Effector memory CD4-positive, alpha-beta T cell (primary cell): ENCODE measurements at places on chromosomes 2 and 18.

GRCh38 chr2:233062451-233062850 is 2.3 kb downstream of the INPP5D start:
- DNase-seq, result no peak

GRCh38 chr2:71100195-71100964 is 29.6 kb downstream of the MCEE start:
- peak; percentile 15 for DNase-seq

DNA sequence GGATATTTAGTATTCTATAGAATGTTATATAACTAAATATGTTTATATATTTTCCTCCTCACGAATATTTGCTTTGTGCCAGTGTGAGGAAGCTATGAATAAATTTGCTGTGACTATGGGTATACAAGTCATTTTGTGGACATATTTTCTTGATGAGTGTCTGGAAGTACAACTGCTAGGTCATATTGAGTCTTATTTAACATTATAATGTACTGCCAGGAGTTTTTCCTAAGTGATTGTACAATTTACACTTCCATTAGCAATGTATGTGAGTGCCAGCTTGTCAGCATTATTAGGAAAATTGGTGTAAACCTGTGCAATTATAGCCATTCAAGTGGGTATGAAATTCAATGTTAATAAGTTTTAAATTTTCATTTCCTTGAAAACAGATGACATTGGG is 1328.9 kb upstream of the TMEFF2 start:
- DNase-seq, result no peak

DNA sequence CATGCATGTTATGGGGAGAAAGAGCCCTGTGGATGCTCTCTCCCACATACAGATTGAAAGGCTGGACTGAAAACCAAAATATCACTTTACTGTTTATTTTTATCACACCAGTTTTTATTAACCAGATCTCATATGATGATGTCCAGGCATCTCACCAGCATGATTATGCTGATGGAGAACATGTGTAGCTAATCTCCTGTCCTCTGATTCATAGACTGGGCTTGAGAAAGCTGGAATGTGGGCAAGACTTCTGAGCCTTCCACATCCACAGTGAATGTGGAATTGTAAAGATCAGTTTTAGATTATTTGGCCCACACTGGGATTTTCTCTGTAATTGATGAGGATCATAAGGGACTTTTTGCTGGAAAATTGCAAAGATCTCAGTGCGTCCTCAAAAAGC is 137.9 kb downstream of the ICOS start:
- no peak for DNase-seq

DNA sequence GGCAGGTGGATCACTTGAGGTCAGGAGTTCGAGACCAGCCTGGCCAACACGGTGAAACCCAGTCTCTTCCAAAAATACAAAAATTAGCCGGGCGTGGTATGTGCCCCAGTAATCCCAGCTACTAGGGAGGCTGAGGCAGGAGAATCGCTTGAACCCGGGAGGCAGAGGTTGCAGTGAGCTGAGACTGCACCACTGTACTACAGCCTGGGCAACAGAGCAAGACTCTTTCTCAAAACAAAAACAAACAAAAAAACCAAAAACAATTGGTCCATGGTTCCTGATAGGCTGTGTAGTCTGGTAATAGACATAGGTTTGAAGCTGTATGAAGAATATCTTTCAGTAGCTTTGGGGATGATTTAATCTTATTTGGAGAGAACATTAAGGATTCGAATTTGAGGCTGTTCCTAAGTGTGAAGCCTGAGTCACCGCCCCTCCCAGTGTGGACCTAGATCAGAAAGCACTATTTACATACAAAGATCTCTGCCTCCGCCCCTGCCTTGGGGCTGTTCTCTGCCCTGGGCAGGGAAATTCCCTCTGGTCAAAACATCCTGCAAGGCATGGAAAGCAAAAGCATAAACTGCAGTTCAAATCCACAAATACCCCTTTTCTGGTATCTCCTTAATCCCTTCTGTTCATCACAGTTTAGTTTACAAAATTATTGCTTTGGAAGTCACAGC is 52.8 kb upstream of the PMAIP1 start:
- no peak for DNase-seq

DNA sequence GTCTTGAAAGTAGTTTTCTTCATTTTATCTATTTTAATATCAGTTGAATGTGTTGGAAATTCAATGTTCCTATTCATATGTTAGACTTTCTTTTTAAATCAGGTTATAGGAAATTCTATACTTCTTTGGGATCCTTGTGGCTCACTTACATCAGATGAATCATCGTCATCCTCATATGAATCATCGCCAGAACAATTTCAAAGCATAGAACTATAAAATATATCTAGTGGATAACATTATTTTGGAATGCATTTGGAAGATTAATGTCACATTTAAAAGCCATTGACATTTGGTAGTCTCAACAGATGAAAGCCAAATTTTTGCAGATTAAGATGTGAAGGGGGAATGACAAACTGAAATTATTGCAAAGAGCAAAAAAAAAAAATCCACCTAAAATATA is 94.1 kb downstream of the FAM161A start:
- DNase-seq, result no peak

- no peak for DNase-seq
Measured at GRCh38 chr2:219434468-219434717, 250 bp upstream of the SPEG start.

- DNase-seq, result no peak
Measured at GRCh38 chr2:226716126-226716525, 83.5 kb downstream of the IRS1 start.

DNA sequence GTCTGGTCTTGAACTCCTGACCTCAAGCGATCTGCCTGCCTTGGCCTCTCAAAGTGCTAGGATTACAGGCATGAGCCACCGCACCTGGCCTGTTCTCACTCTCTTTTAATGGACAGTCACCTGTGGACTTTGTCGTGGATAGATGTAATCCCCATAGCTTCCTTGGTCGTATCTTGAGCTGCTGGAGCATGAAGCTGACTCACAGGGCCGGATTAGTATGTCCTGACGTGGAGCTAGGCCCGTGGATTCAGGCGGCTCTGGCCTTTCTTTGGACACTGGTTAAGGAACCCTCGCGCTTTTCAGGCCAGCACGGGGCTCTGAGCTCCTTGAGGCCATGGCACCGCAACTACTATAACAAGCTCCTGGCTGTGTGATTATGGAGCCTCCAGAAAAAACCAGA is 27.5 kb upstream of the GBX2 start:
- DNase-seq, result no peak

DNA sequence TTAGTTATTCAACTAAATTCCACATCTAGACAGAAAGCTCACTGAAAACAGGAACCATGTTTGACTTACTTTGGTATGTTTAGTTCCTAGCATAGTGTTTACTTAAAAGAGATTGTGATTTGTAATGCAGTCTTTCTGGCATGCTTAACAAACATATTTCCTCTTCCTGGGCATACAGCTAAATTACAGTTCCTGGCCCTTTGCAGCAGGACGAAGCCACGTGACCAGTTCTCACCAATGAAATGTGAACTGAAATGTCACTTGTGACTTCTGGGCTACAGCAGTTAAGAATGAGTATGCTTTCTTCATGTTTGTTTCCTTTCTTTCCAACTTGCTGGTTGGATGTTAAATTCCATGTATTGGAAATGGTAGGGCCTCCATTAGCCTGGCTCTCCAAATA is 330.5 kb downstream of the FIGN start:
- no peak for DNase-seq

GRCh38 chr18:9803063-9803697 is 82.6 kb upstream of the TXNDC2 start:
- no peak for DNase-seq

GRCh38 chr2:151975460-151976414 is 123.1 kb downstream of the CACNB4 start:
- no peak for DNase-seq

GRCh38 chr2:69716555-69717120 is 25.3 kb upstream of the ANXA4 start:
- no peak for DNase-seq

- no peak for DNase-seq
Measured at GRCh38 chr18:45567123-45567522, 48.2 kb upstream of the SLC14A2 start.

- DNase-seq, result no peak
Measured at GRCh38 chr2:216918088-216918680, 58.3 kb upstream of the TNP1 start.

GRCh38 chr18:23619388-23619881 is 33.1 kb upstream of the NPC1 start:
- DNase-seq, result no peak

DNA sequence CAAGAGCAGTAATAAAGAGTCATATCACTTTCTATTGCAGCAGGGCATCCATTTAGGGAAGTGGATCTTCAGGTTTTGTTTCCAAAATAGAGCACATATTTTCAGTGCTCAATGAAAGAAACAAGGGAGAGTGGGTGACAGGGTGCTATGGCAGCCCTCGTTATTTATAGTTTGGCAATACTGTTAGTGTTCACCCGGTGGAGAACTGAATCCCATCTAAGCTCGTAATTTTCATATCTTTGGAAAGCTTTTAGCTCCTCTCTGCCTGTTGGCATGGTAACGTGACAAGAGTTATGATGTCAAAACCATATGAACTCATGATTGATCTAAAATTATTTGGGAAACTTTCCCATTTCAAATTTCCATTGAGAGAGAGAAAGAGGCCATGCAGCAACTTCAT is 331.9 kb downstream of the LRRTM1 start:
- no peak for DNase-seq

DNA sequence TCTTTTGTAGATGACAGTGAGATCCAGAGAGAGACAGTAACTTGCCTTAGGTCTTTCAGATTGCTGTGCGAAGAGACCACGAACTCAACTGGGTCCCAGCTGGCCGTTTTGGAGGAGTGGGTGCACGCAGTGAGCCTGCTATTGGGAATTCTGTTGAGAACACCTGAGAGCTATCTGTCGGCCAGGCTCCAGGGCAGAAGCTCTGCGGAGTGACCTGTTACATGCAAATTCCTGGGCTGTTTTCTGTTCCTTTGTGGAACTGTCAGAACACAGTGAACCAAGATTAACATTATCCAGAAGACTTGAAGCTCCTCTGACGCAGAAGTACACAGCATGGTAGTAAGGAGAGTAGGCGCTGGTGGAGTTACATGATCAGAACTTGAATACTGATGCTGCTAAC is 99.5 kb upstream of the LMAN1 start:
- no peak for DNase-seq
